ENCODE measurements at places on chromosomes 6 and 20.

DNA sequence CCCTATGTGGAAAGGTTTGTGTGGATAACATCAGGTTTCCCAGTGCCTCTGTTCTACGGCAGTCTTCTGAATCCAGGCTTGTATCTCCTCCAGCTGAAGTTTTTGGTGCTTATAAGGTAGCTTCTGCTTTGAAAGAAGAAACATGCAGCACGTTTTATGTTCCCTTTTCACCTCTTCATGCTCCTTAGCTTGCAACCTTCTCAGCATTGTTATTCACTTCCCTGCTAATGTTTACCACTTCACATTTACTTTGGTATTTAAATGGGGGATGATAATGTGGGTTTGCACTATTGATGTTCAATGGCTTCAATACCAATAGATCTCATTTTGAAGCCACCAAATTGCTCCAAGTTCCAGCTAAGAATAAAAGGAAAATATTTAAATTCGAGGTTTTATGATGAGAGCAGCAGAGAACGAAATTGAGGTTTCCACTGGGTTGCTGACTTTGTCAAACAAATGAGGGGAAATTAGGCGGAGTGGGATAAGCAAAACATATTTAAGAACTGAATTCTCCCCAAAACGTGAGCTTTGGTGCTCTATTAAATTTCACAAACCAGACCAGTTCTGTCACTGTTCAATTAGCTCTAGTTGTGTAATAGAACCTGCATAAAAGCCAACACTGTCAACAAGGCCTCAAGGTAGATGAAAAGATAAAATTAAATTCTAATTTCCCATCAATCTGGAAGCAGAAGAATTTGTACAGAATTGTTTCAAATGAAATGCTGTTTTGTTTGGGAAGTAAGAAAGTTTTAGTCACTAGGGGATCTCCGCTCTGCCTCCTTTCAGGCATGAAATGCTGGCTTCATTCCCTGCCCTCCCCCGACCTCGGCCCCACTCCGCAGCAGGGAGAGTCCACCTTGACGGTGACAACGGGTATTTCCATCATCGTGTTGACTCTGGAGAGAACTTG lies 1.4 kb downstream of the IL22RA2 start:
- H3K27ac ChIP-seq, result no peak overlapping the region
- peaks cover 13% of the 10 kb centered on the region for H3K36me3 ChIP-seq
- DNase-seq, result no peak
- H3K4me3 ChIP-seq, result no peak overlapping the region
- peaks cover 21% of the 10 kb centered on the region for H3K4me1 ChIP-seq
- peaks cover 7% of the 10 kb centered on the region for H3K27me3 ChIP-seq

DNA sequence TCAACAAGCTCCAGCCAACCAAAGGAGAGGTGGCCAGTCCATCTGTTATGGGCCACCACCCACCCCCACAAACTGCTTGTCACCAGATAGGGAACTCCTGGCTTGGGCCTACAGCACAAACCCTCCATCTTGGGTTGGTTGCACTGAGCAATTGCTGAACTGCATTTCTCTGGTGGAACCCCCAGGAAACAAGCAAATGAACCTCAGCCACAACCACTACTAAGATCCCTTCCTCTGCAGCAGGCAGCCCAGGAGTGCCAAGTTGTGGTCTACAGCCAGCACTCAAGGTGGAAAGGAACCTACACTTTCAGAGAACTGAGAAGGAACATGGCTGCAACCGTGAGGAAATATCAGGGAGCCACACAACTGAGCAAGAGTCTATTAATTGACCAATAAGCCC lies 171.6 kb downstream of the TMEM200A start:
- H3K4me3 ChIP-seq, result no peak overlapping the region
- H3K27me3 ChIP-seq, result no peaks in the 10 kb centered on the region
- H3K27ac ChIP-seq, result peak overlapping the region; percentile 26
- H3K4me1 ChIP-seq, result peaks cover 19% of the 10 kb centered on the region
- peaks cover 26% of the 10 kb centered on the region for H3K36me3 ChIP-seq

GRCh38 chr6:22582417-22583205 lies 13.2 kb downstream of the HDGFL1 start:
- H3K36me3 ChIP-seq, result no peaks in the 10 kb centered on the region
- H3K4me3 ChIP-seq, result no peak overlapping the region
- H3K27ac ChIP-seq, result no peak overlapping the region
- no peaks in the 10 kb centered on the region for H3K4me1 ChIP-seq
- no peaks in the 10 kb centered on the region for H3K27me3 ChIP-seq

DNA sequence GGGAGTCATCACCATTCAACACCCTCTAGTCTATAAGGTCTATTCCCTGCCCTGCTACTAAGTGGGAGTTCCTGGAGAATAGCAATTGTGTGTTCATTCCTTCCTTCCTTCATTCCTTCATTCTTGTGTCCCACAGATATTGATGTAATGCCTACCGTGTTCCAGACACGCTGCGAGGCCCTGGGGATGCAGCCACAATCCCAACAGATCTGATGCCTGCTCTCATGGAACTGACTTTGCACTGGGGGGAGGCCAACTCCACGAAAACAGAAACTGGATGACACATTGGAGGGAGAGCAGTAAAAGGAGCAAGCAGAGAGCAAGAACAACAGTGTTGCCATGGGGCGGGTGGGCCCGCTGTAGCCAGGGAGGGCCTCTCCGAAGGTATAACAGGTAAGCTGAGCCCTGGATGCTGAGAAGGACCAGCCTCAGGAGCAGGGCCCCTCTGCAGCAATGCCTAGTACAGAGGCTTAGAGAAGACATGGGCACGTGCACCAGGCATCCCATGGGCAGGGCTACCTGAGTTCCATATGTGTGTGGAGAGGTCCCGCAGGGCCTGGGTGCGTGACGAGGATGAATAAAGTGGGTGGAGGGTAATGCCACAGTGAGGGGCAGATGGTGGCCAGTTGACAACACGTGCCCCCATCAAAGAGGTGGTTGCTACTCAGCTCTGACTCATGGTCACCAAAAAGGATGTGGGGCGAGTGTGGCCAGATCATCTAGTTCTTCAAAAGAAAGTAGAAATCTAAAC lies 173.9 kb downstream of the NFATC2 start:
- H3K36me3 ChIP-seq, result peaks cover 3% of the 10 kb centered on the region
- H3K27me3 ChIP-seq, result peaks cover 5% of the 10 kb centered on the region
- no peak overlapping the region for H3K27ac ChIP-seq
- DNase-seq, result no peak

GRCh38 chr20:17202673-17203072 lies 24.2 kb upstream of the PCSK2 start:
- no peaks in the 10 kb centered on the region for H3K27me3 ChIP-seq
- H3K4me1 ChIP-seq, result no peaks in the 10 kb centered on the region
- H3K36me3 ChIP-seq, result no peaks in the 10 kb centered on the region
- H3K27ac ChIP-seq, result no peak overlapping the region
- no peak overlapping the region for H3K4me3 ChIP-seq
- no peak for DNase-seq

GRCh38 chr6:138410972-138411880 lies 7.2 kb downstream of the HEBP2 start:
- peaks cover 28% of the 10 kb centered on the region for H3K4me1 ChIP-seq
- H3K27me3 ChIP-seq, result no peaks in the 10 kb centered on the region
- H3K36me3 ChIP-seq, result peaks cover 53% of the 10 kb centered on the region
- peak overlapping the region; percentile 83 for H3K27ac ChIP-seq
- peak overlapping the region; percentile 25 for H3K4me3 ChIP-seq
- DNase-seq, result no peak

- H3K36me3 ChIP-seq, result peaks cover 34% of the 10 kb centered on the region
- no peaks in the 10 kb centered on the region for H3K27me3 ChIP-seq
- no peak for DNase-seq
- no peak overlapping the region for H3K27ac ChIP-seq
- H3K4me1 ChIP-seq, result peaks cover 12% of the 10 kb centered on the region
Measured at GRCh38 chr6:111377558-111378120, 105.4 kb downstream of the REV3L start.

DNA sequence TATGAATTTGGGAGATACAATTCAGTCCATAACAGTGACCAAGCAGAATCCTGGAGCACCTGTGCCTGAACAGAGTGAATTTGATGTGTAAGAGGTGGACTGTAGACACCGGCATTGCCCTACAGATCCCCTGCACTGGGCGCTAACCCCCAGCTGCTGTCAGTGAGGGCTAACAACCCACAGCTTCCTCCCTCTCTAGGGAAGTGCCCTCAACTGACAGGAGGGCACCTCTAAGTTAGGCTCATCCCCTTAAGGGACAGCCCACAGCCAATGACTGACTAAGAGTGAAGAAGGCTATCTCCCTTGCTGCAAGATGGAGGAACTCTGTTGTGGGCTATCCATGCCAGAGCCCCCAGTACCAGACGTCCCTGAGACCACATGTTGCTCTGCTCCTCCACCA lies 15.3 kb upstream of the BPIFB1 start:
- no peak overlapping the region for H3K27ac ChIP-seq
- no peak overlapping the region for H3K4me3 ChIP-seq
- no peaks in the 10 kb centered on the region for H3K4me1 ChIP-seq
- no peak for DNase-seq
- H3K27me3 ChIP-seq, result peaks cover 13% of the 10 kb centered on the region

GRCh38 chr20:45823949-45824835 lies 2.9 kb downstream of the TNNC2 start:
- DNase-seq, result peak; percentile 28
- no peak overlapping the region for H3K27ac ChIP-seq
- peaks cover 1% of the 10 kb centered on the region for H3K36me3 ChIP-seq
- peaks cover 23% of the 10 kb centered on the region for H3K4me1 ChIP-seq
- peaks cover 37% of the 10 kb centered on the region for H3K27me3 ChIP-seq
- peak overlapping the region; percentile 68 for H3K4me3 ChIP-seq

GRCh38 chr6:46933751-46934150 lies 12.0 kb upstream of the ADGRF5 start:
- no peaks in the 10 kb centered on the region for H3K4me1 ChIP-seq
- H3K4me3 ChIP-seq, result no peak overlapping the region
- H3K27me3 ChIP-seq, result no peaks in the 10 kb centered on the region
- no peak for DNase-seq

- no peak overlapping the region for H3K4me3 ChIP-seq
- no peak overlapping the region for H3K27ac ChIP-seq
- peak; percentile 54 for DNase-seq
Measured at GRCh38 chr6:161370880-161371279, 97.0 kb upstream of the AGPAT4 start.

DNA sequence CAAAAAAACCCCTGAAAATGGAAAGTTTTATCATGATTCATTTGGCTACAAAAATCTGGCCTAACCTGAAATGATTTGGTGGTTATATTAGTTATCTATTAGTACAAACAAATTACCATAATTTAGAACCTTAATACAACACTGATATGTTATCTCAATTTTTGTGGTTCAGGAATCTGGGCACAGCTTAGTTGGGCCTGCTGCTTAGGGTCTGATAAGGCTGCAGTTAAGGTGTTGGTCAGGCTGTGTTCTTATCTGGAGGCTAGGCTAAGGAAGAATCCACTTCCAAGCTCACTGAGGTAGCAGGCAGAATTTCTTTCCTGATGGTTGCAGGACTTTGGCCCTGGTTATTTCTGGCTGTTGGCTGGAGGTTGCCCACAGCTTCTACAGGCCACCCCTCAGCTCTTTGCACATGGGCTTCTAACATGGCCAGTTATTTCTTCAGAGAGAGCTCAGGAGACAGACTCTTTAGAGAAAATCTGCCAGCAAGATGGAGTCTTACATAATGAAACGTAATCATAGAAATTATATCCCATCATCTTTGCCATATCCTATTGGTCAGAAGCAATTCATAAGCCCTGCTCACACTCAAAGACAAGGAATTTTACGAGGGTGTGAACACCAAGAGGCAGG lies 11.4 kb downstream of the TRIM38 start:
- H3K27ac ChIP-seq, result no peak overlapping the region
- H3K4me3 ChIP-seq, result no peak overlapping the region
- H3K4me1 ChIP-seq, result peaks cover 63% of the 10 kb centered on the region
- no peak for DNase-seq
- H3K36me3 ChIP-seq, result peaks cover 67% of the 10 kb centered on the region

- no peak overlapping the region for H3K4me3 ChIP-seq
- H3K27ac ChIP-seq, result peak overlapping the region; percentile 93
Measured at GRCh38 chr20:50980851-50981713, 22.5 kb downstream of the MOCS3 start.

- H3K27me3 ChIP-seq, result peaks cover 48% of the 10 kb centered on the region
- H3K27ac ChIP-seq, result no peak overlapping the region
- peaks cover 20% of the 10 kb centered on the region for H3K4me1 ChIP-seq
- H3K36me3 ChIP-seq, result no peaks in the 10 kb centered on the region
- H3K4me3 ChIP-seq, result no peak overlapping the region
Measured at GRCh38 chr6:150153905-150154492, 11.2 kb downstream of the PPP1R14C start.

DNA sequence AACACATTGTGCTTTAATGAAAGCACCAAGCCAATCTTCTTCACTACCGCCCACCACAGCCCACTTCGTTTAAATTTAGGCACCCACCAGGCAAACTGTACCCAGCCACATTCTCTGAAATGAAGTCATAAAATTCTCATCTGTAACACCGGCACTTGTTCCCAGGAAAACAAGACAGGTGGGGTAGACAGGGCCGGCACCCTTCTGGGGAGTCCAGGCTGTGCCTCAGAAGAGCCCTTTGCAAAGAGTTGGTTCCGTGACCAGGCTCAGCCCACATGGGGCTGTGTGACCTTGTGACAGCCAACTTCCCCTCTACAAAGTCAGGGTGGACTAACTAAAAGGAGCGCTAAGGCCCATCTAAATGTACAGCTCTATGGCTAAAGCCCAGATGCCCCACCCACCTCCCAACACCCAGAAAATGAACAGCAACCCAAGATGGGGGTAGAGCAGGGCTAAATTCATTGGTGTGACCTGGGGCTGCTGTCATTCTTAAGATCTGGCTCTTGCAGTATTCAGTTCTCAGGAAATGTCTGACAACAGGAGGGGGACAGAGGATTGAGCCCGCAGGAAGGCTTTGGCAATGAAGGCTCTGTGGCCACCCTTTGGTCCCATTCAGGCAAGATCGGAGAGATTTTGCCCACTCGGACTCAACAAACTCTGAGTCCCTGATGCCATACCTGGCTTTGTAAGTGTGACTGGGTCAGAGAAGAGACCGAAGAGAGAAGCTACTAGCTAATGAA lies 56.7 kb downstream of the TRERF1 start:
- DNase-seq, result no peak
- peak overlapping the region; percentile 24 for H3K4me3 ChIP-seq
- peak overlapping the region; percentile 82 for H3K27ac ChIP-seq
- peaks cover 85% of the 10 kb centered on the region for H3K4me1 ChIP-seq
- peaks cover 29% of the 10 kb centered on the region for H3K36me3 ChIP-seq
- no peaks in the 10 kb centered on the region for H3K27me3 ChIP-seq

DNA sequence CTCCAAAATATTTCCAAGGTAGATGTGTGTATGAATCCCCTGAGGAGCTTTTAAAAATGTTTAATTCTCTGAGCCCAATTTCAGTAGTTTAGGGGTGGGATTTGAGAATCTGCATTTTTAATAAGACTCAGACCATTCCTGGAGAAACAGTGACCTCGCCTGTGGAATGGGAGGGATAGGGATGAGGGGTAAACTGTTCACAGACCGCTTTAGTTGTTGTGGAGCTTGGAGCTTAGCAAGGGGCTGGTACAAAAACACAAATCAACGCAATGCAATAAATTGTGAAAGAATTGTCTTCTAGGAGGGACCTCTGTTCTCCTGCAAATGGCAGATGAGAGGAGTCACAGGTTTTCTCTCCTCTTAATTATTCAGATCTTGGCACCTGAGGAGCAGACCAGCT lies 239.3 kb upstream of the SULF2 start:
- no peak overlapping the region for H3K4me3 ChIP-seq
- H3K4me1 ChIP-seq, result no peaks in the 10 kb centered on the region

All from activated T-helper 1 cell treated with anti-CD3 and anti-CD28 coated beads, Interleukin-12 subunit alpha, Interleukin-12 subunit beta, Interleukin-2, Interleukin-4 antibody, amounts not matched to agents 30 ng/mL and 10 ng/mL and 1 ng/mL, durations not matched to agents 14 hours and 24 hours and 36 hours (primary cell).